Smooth muscle cell of the brain vasculature (primary cell): ENCODE measurements at places on chromosomes 2 and 18.

DNA sequence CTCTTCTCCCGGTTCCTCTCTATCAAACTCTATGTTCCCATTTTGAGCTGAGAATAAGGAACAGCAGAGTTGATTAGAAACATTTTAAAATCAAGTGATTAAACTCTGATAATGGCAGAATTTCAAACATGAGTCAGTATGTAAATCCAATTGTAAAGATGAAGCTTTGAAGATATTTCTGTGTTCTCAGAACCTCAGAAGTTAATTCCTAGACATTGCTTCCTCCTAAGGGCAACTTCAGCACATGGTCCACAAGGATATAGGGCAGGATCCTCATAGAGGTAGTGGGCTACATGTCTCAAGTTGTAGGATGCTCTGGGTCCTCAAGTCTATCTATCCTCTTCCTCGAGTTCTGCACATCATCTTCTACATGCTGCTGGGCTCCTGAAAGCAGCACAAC lies 46.3 kb downstream of the QPCT start:
- no peak for DNase-seq

DNA sequence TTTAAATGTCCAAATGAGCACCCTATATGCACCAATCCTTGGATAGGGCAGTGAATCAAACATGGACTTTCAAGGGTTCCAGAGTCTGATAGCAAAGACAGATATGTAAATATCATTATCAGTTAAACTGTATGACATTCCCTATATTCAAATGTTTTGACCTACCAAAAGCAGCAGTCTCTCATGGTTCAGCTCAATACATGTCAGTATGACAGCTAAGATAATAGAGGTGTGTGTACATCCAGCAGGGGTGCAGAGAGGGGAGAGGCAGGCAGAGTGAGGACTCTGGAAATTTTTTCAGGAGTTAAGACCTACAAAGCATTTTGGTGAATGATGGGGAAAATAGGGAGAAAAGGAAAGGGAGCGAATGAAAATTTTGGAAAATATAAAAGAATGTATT lies 106.3 kb downstream of the MYO3B start:
- no peak for DNase-seq

- DNase-seq: no peak
Measured at GRCh38 chr2:241777686-241778627, 1.3 kb downstream of the GAL3ST2 start.

DNA sequence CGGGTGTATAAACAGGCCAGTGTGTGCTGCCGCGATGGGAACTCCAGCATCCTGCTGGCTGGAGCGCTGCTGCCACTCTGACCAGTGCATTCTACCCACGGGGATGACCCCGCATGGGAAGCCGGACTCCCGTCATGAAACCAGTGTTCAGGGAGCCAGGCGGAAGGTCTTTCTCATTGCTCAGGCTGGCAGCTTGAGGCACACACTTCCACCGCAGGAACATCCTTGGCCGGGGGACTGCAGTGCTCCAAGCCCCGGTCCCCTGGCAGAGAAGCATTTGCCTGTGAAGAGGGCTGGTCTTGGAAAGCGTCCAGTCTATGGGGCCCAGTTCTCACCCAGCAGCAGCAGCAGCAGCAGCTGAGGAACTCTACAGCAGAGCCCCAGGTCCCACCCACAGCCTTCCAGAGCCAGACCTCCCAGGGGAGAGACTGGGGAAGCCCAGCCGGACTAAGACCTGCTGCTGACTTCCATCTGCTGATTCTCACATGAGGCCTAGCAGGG lies 235.9 kb downstream of the KLHL29 start:
- no peak for DNase-seq

DNA sequence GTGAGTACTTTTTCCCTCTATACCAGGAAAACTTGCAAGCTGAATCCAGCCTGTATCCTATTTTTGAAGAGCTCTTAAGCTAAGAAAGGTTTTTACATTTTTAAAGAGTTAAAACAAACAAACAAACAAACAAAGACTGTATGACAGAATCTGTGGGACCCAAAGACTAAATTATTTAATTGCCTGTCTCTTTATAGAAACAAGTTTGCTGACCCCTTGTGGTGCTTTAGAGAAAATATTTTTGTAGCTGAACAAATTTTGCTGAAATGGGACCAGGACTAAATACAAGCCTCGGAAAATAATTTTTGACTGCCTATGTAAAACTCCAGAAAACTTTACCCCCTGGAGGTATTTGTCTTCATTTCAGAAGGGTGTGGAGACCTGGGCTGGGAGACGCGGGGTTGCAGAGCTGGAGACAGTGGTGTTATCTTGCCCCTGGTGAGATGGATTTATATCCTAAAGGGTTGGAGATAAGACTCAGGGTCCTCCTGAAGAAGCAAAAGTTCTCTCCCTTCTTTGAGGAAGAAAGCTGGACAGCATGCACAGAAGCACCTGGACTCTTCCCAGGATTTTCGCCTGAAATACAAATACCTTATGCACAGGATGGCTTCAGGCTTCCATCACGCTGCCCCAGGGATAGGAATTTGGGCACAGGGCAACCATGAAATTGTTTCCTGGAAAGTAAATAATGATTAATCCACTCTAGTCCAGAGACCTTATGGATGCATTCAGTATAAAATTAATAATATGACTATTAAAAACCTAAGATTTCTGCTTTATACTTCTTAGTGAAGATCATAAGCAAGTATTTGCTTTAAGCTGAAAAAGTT lies 54.3 kb downstream of the TMX3 start:
- peak; percentile 21 for DNase-seq
